Activated CD8-positive, alpha-beta memory T cell treated with anti-CD3 and anti-CD28 coated beads for 24 hours (primary cell): ENCODE measurements at places on chromosomes 3 and 15.

DNA sequence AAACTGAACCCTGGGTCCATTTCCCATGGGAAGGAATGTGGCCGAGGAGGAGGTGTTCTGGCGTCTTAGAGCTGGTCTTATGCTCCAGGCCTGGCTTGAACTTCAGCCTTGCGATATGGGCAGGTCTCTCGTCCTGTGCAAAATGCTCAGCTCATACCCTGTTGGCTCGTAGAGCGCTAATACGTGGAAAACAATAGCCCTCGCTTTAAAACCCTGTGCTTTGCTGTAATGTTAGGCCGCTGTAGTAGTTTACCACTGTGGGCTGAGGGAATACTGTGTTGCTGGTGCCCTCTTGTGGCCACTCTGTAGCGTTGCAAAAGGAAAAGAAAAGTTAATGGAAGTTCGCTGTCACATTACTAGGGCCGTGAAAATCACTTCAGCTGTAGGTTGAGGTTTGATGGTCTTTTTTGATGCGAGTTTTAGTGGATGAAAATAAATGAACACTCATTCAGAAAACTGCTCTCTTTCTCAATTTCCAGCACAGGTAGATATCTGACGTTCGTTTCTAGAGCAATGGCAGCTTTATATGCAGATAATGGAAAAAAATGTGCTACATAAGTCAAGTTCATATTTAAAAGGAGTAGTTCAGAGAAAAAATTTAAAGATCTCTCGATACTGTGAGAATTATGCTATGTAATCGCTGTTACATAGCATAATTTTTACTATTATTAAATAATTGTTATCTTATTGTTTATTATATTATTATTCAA is 92.9 kb downstream of the MCTP2 start:
- peak; percentile 75 for DNase-seq

DNA sequence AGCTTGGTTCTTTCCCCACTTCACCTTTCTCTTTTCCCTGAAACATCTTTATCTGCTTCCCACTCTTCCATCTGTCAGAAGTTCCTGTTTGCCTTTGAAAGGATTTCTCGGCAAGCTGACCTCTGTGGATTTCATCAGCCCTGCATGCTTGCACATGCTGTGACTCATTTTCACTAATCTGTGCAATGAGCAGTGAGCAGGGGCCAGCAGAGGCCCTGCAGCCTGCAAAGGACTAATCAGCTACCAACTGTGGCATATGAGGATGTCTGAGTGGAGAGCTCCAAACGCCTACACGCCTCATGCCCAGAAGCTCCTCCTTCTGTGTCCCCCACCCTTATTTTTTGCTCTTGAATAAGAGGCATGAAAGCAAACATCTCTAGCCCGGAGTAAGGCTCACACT is 333.0 kb upstream of the SEMA6D start:
- DNase-seq = no peak

- DNase-seq = no peak
These were observed 217.3 kb downstream of the TP63 start for GRCh38 chr3:189848395-189849040.

DNA sequence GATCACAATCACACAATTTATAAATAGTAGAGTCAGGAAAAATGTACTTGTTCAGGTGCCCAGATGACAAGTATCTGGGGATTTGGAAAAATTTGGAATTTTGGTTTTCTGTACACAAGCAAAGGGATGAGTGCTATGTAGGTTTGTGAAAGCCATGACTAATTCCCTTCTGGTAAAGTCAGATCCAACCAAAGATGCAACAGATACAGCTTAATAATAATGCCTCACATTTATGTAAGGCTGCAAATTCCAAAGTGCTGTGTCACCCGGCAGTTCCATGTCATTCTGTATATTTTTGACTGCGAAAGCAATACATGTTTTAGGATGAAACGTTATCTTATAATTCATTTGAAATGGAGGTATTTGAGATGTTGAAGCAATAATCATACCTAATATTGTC is 102.7 kb upstream of the AGBL1 start:
- DNase-seq = no peak

DNA sequence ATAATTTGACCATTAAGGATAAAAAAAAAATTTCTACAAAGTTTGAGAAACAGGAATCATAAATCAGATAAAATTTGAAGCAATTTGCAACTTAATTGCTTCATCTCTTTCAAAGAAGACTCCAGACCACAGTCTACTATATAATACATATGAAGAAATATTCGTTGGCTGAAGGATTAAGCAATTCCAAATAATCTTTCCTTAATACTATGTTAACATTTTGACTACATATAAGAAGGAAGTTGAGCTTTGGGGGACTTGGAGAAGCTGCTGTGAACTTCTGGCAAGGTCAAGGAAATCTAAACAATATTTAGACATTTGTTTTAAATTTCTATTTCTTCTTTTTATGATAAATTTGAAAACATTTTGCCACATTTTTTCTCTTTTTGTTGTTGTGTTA is 13.5 kb upstream of the GABRR3 start:
- DNase-seq = no peak

- DNase-seq = no peak
These were observed 278.0 kb downstream of the SUCLG2 start for GRCh38 chr3:67376416-67376815.

- DNase-seq = no peak
These were observed 18.1 kb downstream of the FBN1 start for GRCh38 chr15:48627260-48627940.

- no peak for DNase-seq
These were observed 311.1 kb upstream of the THBS1 start for GRCh38 chr15:39269821-39270220.

DNA sequence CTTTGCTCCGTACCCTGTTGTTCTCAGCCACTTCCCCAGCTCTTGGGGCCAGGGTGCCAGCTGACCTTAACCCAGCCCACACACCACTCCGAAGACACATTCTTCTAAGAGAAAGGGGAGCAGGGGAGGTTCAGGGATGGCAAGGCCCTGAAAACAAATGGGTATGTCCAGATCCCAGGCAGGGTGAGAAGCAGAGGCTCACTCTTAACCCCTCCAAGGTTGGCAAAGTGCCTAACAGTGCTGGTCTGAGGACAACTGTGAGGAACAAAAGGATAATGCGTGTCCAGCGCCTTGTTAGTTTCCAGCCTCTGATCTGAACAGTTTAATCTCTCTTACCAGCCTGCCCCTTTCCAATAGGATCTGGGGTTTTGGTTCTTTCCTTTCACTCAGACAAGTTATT is 1.5 kb downstream of the TMEM44 start:
- DNase-seq = no peak

DNA sequence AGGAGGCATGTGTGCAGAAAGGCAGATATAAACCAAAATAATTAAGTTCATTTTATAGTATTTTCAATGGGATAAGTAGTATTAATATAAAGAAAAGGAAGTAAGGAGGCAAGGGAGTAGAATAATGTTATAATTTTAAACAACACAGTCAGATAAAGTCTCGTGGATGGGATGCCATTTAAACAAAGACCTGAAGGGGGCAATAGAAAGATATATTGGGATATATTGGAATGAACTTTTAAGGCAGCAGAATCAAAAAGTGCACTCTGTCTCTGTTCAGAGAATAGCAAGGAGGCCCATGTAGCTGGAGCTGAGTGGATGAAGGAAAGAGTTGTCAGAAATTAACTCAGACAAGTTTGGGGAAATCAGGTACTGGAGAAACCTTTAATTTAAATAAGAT is 158.7 kb downstream of the CGGBP1 start:
- DNase-seq = no peak

GRCh38 chr3:144294659-144295538 is 323.3 kb downstream of the DIPK2A start:
- no peak for DNase-seq

GRCh38 chr3:187679638-187680396 is 9.6 kb upstream of the SST start:
- peak; percentile 86 for DNase-seq

- no peak for DNase-seq
These were observed 31.9 kb upstream of the IREB2 start for GRCh38 chr15:78406016-78406585.

- DNase-seq = no peak
These were observed 20.7 kb upstream of the POC1A start for GRCh38 chr3:52174896-52175295.

DNA sequence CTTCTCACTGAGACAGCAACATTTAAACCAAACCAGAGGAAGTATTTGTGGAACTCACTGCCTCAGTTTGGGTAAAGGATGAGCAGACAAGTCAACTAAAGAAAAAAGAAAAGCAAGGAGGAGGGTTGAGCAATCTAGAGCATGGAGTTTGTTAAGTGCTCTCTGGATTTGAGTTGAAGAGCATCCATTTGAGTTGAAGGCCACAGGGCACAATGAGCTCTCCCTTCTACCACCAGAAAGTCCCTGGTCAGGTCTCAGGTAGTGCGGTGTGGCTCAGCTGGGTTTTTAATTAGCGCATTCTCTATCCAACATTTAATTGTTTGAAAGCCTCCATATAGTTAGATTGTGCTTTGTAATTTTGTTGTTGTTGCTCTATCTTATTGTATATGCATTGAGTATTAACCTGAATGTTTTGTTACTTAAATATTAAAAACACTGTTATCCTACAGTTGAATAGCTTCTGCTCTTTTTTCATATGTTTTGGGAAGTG is 23.3 kb downstream of the CLDN18 start:
- DNase-seq = no peak

- no peak for DNase-seq
These were observed 11.9 kb downstream of the NPHP3 start for GRCh38 chr3:132710311-132710710.

- DNase-seq = no peak
These were observed 5.7 kb upstream of the BLM start for GRCh38 chr15:90711418-90711824.

GRCh38 chr3:55673764-55674163 is 186.7 kb upstream of the WNT5A start:
- DNase-seq = no peak

- no peak for DNase-seq
These were observed 43.1 kb downstream of the FAM3D start for GRCh38 chr3:58623478-58623877.
